ENCODE measurements at places on chromosomes 1 and 21.
A peak's percentile ranks its signal among the peaks of the same experiment; 100 is the strongest.

DNA sequence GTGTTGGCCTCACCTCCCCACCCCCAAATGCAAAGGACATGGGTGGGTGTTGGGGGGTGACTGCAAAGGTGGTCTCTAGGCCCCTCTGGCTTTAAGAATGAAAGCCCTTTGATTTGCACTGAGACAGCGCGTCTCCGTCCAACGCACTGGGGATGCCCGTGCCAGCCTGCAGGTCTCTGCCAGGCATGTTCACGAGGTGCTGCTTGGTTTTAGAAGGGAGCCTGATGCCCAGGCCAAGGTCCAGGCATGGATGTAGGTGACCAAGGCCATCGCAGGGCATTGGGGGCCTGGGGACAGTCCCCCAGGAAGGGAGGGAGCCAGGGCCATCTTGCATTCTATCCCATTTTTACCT, 363.6 kb upstream of the VAMP3 start:
- no peak for DNase-seq

- DNase-seq: no peak
These were observed 18.9 kb downstream of the SNAP47 start for GRCh38 chr1:227753999-227754711.

- no peak for DNase-seq
These were observed at the start of gene SYTL1 for GRCh38 chr1:27341525-27342252. SYTL1 (plus strand) TSS chr1:27342022; CDS start chr1:27345335, 3,313 bp downstream.

DNA sequence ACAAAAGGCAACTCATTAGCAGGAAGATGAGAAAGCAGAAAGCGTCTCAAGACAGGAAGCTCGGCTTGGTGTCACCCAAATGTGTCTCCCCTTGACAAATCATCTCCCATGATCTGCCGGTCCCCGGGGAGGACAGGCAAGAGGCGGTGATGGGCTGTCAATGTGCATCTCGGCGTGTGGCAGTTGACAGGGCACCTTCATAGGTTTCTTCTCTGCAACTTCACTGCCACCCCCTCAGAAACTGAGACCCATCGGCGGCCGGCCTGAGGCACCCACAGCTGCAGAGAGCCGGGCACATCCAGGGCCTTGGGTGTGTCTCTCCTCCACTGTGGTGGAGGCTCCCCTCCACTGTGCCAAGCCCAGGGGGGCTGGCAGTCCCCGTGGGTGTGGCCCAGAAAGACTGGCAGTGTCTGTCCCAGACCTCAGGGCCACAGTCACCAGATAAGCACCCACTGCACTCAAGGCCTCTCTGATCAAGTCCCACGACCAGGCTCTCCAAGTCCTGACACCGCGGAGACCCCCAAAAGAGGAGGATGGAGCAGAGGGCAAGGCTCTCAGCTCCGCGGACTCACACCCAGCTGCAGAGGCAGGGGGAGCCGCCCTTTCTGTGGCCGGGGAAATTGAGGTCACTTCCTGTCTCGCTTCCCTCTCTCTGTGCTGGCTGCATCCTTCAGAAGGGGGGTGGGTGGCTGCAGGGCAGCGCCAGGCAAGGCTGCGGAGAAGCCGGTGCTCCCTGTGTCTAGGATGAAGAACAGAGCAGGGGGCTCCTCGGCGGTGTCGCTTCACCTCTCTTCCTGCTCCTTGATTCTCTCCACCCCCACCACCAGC, 39.6 kb upstream of the LBR start:
- peak; percentile 79 for DNase-seq

GRCh38 chr1:24516506-24516905, 13.9 kb downstream of the RCAN3 start:
- DNase-seq: no peak

DNA sequence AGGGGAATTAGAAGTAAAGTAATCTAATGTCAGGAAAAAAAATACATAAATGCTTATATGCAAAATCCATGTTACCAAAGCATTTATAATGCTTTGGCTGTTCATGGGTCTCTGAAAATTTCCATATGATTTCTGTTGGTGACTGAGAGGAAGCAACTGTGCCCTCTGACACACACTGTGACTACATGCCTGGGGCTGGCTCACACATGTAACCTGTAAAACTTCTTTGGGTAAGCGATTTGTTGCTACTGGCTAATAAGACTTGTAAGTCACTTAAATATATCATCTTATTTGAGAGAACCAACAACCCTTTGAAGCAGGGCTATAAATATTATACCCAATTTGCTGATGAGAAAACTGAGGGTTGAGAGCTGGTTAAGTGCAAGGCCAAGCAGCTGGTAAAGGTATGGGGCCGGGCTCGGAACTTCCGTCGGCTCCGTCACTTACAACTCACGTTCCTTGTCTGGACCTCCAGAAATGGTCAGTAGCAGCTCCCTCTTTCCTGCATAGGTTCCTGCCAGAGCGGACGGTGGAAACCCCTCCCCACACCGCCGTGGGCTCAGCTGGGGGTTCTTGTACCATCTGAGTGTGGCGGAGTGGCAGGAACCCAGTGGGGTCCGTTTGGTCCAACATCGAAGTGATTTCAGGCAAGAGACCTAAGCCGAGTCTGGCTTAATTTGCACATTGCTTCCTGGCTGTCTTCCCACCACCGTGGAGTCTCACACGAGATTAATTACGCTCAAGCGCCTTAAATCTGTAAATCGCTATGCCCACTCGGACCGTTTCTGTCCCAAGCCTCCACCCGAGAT, 714 bp downstream of the DFFA start:
- DNase-seq: no peak

- DNase-seq: no peak
These were observed 134.2 kb downstream of the ROR1 start for GRCh38 chr1:63908016-63908415.

DNA sequence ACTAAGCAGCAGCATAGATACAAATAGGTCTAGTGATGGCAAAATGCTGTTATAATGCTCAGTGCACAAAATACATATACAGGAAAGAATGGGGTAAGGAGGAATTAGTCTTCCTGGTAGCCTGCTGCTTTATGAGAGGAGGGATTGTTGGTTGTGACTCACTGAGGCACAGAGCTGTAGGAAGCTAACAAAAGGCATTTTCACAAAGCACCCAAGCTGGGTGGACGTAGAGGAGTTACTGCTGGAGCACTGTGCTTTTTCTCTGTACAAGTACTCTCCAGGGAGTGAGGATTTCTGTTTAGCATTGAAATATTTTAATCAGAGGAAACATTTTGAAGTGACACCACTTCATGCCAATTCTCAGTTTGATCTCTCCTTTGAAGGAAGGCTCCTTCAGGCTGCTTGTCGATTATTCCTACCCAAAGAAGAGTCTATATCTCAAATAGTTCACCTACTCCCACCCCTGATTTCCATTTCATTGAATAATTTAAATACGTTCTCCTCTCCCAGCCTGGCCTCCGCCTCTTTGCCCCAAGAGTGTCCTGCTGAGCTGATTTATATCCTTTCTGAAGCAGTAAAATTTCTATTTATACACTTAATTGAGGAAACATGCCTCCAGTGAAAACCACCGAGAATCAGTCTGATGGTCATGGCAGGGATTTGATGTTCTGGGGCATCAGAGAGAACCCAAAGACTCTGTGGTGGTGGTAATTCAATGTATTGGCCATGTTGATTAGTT, 271.9 kb downstream of the HHAT start:
- no peak for DNase-seq

GRCh38 chr1:4797429-4797828, 143.0 kb downstream of the AJAP1 start:
- no peak for DNase-seq

GRCh38 chr1:50420689-50421365, 2.4 kb downstream of the DMRTA2 start:
- no peak for DNase-seq
